ENCODE measurements at places on chromosomes 3 and 15. TPM values are rescaled to one million over a fixed set of nuclear protein-coding genes. Genes with fewer than 3 reads are reported as not detected.

DNA sequence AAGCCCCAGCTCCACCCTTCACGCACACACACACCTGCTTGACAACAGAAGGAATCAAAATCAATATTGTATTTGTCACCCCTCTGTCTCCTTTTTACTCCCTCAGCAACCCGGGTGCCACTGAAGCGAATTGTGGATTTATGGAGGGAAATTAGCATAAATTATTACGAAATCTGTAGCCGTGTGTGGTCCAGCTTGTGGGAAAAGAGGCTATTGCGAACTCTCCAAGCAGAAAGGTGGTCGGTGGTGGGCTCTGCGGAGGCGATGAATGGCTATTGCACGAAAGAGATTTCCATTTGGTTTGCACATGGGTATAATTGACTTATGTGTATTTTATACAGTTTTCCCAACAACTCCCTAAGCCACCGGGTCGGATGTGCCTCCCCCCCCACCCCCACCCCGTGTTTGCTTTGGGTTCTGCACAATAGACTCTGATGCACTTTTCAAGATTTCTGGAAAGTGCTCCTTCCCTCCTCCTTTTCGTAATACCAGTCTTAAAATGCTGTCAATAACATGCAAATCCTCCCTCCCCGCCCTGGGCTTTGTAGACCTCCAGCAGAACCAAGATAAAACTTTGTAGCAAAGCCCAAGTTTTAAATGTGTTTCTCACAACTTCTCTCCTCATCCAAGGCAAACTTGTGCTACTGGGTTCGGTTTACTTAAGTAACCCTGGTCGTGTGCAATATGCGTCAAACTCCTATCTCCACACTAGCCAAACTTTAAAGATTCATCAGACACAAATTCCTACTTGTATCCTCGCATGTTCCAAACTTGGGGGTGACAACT, 3.1 kb upstream of the FOXB1 start:
- DNase-seq: no peak

GRCh38 chr3:197174927-197175326, 123.5 kb downstream of the DLG1 start:
- no peak for DNase-seq

The AVEN gene
- 14.7 TPM for total RNA-seq

The OIP5 gene
- 10.2 TPM for total RNA-seq

- DNase-seq: peak; percentile 30
Observed at GRCh38 chr15:85580879-85581278, 200.5 kb downstream of the AKAP13 start.

DNA sequence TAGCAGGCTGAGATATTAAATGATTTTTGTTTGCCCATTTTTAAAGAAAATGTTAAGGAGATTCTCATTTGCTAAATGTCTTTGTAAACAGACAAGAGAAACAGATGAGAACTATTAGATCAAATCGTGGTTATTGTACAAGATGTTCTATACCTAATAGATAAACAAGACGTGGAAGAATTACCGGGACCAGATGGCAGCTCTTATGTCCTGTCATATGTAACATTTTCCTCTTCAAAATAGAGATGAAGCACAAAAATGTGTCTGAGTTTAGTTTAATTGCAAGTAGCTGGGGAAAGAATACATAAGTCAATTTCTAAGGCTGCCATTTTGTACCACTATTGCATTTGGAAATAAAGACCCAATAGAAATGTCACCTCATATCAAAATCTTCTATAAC, 553.7 kb downstream of the TUSC7 start:
- no peak for DNase-seq

DNA sequence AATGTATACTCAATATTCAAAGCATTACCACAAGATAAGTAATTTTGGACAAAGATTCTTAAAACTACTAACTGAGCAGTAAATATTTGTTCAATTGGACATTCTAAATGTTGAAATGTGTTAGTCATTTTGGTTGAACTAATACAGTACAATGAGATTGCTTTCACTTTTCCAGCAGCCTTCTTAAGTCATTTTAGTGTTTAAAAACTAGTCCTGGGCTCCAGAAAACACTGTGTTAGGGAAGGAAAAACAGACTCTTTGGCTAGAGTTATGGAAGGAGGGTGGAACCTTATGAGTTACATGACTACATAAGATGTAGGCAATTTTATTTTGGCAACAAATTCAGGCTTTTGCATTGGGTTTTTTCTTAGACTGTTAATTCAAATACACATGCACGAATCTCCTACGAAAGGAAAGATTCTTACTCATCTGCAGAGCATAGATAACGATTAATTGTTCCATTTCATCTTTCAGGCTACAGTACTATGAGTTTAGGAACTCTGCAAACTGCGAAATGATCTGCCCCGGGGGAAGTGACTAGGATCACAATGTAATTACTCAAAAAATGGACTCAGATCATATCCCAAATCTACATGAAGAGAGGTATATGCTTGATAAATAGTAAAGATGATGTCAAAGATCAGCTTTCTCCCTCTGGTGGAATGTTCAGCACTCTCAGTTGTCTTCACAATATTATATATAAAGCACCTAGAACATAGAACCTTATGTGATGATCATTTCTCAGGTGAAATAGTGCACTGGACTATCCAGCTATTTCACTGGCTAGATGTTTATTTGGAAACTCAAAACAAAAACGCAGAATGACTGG, 492.8 kb upstream of the MDFIC2 start:
- no peak for DNase-seq

The BFSP2 gene
- not detected for total RNA-seq

The GPR87 gene
- total RNA-seq: 2.2 TPM

DNA sequence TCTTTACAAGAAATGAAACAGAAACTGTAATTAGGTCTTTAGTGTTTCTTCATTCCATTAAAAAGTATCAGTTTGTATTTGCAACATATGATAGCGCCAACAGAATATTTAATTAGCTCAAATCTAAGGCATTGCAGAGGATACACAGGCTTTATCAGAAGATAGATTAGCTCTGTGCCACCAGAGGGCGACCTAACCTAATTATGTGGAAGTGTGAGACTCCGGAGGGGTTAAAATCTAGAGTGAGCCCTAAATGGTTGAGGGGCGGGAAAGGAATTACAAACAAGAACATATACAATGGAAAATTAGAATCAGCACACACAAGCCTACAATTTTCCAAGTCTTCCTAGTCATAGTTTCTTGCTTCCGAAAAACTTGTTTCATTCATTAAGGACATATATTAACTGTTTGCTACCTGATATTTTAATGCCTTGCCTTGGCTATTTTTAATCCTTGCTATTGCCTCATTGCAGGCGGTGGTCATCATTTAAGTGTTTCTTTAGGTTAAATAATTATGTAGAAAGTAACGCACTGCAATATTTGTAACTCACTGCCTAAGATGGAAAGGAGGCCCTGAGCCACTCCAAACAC, 18.0 kb upstream of the RYR3 start:
- no peak for DNase-seq

The MRAS gene
- 0.34 TPM for total RNA-seq

- DNase-seq: no peak
Observed at GRCh38 chr3:126339466-126339865, 17.7 kb downstream of the KLF15 start.

DNA sequence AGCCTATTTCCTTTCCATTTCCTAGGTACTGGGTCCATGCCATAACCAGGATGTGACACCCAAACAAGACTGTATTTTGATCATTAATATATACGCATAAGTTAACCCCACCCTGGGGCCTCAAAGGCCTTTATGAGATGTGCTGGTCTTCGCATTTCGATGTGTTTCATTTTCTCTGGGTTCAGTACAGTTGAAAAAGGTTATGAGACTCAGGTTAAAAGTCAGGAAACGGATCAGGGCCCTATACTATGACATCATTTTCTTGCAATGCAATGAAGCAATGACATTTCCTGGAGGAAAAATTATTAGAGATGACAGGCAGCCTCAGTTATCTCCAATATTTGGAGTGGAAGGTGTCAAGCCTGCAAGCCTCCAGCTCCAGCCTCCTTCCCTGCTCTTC, 31.7 kb downstream of the TMEM212 start:
- DNase-seq: no peak

- no peak for DNase-seq
Observed at GRCh38 chr3:38604246-38604645, 45.2 kb downstream of the SCN5A start.

DNA sequence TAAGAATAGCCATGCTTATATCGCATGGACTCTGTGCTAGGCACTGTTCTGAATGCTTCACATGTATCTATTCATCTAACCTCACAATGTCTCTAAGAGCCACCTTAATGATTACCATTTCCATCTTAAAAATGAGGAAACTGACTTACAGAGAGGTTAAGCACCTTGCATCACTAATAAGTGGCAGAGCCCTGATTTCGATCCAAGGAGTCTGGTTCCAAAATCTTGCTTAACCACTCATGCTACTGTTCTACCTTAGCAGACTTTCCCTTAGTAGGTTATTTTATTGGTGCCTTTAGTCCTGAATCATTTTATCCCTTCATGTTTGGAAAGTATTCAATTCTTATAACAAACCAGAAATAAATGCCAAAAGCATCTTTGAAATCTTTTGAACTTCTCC, 89.2 kb upstream of the DCBLD2 start:
- no peak for DNase-seq

DNA sequence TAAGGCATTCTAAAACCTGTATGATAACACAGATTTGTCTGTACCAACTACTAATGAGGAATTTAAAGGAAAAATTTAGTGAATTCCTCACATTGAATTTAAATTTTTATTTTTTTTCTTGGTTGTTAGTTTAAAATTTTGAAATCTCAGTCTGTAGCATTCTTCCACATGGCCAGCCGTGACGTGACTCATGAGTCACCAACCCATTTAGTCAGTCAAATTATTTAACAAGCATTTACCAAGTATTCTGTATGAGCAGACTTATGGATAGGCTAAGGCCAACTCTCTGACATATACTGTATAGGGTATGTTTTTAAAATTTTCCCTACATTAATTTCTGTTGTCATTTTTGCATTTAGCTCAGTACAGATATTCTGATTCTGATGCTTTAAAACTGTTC, 112.9 kb downstream of the CNTN4 start:
- DNase-seq: no peak

DNA sequence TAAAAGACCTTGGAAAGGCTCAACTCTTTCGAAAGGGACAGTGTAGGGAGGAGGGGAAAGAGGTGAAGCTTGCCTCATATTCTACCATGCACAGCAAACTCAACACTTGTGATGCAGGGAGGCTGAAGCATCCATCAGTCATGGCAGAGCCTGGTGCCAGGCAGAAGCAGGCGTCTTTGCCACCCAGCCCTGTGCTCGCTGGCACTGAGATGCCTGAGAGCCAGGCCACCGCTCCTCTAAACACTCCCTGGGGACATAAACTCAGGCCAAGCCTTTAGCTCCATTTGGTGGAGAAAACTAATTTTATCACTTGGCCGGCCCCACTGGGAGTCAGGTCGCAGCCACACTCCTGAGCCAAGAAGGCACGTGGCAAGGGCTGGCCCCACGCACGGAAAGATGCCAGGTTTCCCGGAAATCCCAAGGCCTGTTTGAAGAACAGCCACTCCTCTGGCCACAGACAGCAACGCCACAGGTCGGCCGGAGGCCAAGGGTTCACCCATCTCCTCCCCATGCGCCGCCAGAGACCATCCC, 30.7 kb downstream of the XXYLT1 start:
- DNase-seq: no peak

GRCh38 chr3:123297627-123297899, 95.8 kb downstream of the SEC22A start:
- no peak for DNase-seq

The UACA gene
- 0.61 TPM for total RNA-seq
